A549 (cell line): ENCODE measurements at places on chromosomes 1 and 21. TPM values are rescaled to one million over a fixed set of nuclear protein-coding genes. Genes with fewer than 3 reads are reported as not detected.

DNA sequence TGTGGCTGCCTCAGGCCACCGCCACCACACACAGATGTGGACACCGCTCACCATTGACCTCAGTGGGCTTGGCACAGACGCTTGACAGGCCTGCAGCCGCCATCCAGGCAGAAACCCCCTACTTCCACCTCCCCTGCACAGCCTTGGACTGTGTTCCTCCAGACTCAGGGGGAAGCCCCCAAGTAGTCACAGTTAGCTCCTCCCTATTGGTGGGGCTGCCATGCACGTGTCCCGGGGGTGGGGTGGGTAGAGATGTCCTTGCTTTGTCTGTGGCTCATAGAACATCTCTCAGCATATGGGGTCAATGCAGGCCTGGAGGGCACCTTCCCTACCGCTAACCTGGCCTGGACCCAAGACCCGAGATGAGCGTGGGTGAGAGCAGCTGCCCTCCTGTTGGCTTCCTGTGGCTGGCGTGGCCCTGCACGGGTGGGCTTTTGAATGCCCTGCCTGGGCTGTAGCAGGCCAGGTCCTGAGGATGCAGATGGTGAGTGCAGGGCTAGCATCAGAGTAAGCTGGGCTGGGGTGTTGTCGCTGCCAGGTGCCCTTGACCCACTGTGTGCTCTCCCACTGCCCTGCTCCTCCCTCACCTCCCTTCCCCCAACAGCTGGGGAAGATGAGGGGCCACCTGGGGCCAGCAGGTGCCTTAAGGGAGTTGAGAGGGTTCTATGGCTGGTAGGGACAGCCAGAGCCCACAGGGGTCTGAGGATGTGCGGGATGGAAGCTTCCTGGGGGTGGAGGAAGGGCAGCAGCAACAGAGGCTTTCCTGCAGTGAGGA, 6.2 kb downstream of the CROCC start:
- no peak for DNase-seq

DNA sequence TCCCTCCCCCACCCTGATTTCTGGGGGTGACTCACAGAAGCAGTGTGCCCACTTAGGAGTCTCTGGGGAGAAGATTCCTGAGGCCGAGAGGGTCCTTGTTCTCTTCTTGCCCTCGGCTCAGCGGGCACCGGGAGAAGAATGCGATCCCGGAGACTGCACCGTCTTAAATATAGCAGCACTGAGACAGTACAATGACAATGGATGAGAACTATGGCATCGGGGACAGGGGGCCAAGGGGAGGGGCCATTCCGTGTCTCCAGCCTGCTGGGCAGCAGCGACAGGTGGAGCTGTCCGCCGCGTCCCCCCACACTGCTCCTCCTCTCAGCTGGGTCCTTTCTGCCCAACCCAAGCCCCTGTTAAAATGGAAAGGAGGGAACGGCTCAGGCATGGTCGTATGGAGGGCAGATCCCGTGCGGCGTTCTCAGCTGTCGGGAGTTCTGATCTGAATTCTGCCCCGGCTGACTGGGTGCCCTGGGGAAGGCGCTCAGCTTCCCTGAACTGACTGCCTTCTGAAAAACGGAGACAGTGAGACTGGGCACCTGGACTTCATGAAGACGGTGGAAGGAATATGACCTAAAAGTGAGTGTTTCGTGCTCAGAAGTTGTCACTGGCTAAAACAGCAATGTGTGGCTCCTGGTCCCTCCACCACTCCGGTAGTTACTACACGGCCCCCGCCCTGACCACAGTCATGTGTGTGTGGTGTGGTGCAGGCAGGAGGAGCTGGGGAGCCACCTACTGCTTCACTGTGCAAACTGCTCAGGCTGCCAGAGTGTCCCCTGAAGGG, at the start of gene MYOM3:
Gene MYOM3 (minus strand): TSS at position 140 of the 784 bp plus-strand sequence. CDS start 3,499 bp downstream, outside the sequence.
- peak; percentile 59 for DNase-seq

GRCh38 chr1:184025242-184025675, 12.3 kb downstream of the COLGALT2 start:
- no peak for DNase-seq

- peak; percentile 2 for DNase-seq
Observed at GRCh38 chr1:215911406-215911968, 344.4 kb downstream of the KCTD3 start.

DNA sequence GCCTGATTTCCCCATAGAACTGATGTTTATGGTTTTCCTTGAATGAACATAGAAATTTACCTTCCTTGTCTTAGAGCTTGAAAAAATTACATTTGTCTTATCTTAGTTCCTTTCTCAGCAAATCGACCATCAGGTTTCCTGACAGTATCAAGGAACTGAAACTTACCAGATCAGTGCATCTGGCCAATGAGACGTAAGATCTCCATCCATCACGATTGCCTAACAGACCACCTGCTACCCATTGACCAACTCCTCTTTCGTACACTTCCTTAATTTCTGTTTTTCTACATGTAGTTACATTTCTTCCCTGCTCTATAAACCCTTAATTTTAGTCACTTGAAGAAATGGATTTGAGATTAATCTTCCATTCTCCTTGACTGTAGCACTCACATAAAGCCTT, 57.4 kb upstream of the TMPRSS15 start:
- DNase-seq = no peak

RGS13 gene
- not detected in 3 replicates for polyA plus RNA-seq

DNA sequence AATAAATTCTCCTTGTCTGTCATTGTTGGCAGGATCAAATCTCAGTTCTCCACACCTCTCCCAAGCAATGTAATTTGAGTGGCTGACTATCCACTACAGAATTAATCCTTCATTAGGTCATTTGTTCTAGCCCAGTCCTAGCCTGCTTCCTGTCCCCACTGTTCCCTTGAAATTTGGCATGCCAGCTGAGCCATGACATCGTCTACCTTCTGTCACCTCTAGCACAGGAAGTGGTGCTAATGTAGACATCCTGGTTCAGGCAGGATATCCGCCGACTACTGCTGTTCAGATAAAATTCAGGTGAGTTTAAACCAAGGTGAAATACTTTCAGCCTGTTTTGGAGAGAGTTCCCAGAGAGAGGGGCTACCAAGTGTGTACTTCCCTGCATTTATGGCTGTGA, 5.9 kb downstream of the CHRM3 start:
- no peak for DNase-seq

DNA sequence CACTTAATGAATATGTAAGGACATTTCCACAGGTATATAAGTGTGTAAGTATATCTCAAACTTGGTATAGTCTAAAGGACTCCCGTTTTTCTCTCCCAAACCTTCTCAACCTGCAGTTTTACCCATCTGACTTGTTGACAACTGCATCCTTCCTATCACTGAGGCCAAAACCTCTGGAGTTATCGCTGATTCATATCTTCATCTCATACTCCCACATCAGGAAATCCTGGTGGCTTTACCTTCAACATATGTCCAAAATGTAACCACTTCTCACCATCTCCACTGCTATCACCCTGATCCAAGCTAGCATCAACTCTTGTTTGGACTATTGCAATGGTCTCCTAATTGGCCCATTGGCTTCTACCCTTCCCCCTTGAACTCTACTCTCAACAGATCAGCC, 30.4 kb downstream of the SLAMF6 start:
- no peak for DNase-seq
